ENCODE measurements at places on chromosomes 3 and 15.

- DNase-seq: no peak
Measured at GRCh38 chr3:111853068-111853467, 6.0 kb upstream of the PHLDB2 start.

DNA sequence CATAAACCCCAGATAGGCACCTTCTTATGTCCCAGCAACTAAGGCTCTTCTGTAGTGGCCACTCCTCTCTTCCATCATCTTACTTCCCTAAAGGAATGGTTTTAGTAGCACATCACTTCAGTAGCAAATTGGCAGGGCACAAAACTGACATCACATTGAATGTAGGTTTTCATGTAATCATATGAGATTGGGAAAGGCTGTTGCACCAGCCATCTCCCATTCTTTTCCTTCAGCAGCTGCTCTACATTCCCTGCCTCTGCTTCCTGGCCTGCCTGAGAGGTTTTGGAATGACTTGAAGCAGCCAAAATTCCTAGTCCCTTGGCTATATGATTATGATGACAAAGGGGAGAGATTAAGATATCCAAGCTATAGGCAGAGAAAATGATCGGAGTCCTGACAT lies 36.5 kb downstream of the NSUN3 start:
- DNase-seq: no peak

- peak; percentile 85 for DNase-seq
Measured at GRCh38 chr3:101513419-101513986, 491 bp upstream of the SENP7 start.

- no peak for DNase-seq
Measured at GRCh38 chr3:82001276-82001923, 240.0 kb upstream of the GBE1 start.

- peak; percentile 88 for DNase-seq
Measured at GRCh38 chr3:44976002-44976815, at the start of the genes EXOSC7 and ZDHHC3. Gene EXOSC7, plus strand, starts transcription at chr3:44976244. Its CDS starts 34 bp downstream, at chr3:44976278. Gene ZDHHC3, minus strand, starts transcription at chr3:44976174. Its CDS starts 16,738 bp downstream, at chr3:44959436.

DNA sequence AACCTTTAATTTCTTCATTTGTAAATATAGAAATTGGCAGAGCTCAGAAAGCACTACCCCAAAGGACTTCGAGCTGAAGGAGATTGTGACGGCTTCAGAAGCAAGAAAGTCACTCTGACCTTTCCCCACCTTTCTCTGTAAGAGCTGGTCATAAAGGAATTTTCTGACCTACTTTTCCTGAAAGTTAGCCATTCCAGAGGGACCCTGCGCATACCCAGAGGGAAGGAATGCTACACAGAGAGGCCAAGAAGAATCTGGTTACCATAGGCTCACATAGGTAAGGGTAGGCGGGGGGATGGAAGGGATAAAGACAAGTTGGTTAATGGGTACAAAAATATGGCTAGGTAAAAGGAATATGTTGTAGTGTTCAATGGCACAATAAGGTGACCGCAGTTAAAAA lies 1080.3 kb downstream of the ZPLD1 start:
- no peak for DNase-seq

DNA sequence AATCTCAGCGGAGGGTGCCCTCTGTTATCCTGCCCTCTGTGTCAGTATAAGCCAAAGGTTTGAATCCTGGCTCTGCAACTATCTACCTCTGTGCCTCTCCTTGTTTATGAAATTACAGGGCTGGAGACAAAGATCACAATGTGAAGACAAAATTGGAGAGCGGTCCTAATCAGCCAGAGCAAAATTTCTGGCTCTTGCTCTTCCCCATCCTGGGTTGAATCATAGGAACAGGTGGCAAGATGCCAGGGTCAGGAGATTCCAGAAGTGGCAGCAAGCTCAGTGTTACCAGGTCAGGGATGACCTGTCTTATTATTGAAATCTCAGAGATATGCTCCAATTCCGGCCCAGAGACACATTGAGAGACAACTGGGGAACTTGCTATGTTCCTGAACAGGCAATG lies 2.3 kb upstream of the CCR2 start:
- DNase-seq: no peak

- no peak for DNase-seq
Measured at GRCh38 chr3:124972457-124972856, 37.9 kb upstream of the MUC13 start.

DNA sequence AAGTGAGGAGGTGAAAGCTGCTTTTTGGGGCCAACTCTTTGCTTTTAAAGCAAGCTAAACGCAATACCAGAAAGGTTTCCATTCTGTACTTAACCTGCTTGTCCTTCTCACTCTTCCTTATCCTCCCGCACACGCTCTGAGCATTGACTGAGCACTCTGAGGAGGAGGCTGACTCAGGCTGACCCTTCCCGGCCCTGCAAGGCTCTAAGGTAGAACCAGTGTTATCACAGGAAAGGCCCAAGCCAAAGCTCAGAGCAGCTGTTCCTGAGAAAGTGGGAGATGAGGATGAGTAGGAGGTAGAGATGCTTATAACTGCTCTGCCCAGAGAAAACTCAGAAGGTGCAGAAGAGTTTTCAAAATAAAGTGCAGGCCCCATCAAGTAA lies 2.3 kb downstream of the B3GNT5 start:
- no peak for DNase-seq

DNA sequence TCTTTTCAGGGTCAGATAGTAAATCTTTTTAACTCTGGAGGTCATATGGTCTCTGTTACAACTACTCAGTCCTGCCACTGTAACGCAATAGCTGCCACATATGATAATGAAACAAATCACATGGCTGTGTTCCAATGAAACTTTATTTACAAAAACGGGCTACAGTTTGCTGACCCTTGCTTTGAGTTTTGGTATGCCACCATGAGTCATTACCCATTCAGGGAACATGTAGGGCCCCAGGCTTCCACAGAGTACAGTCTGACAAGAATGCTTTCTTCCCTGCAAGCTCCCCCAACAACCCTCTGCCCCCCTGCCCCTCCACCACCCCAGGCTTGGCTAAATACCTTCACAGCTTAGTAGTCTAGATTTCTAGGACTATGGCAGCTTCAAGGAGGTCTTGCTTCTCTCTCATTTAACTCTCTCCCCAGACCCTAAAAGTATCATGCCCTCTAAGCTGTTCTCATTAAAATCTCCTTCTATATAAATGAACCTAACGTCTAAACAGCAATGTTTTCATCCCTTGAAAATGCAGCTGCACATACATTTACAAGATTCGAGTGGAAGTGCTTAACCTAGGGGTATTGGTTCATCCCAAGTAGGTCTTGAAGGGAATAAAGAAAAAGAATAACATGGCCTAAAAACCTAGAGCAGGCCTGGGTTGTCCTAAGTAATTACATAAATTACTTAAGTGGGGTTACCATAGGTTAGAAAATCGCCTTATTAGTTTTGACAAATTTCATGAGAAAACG lies 117.8 kb upstream of the PRICKLE2 start:
- DNase-seq: no peak

- no peak for DNase-seq
Measured at GRCh38 chr15:25091421-25092158, 136.8 kb downstream of the SNRPN start.

GRCh38 chr15:28013480-28013879 lies 85.6 kb downstream of the OCA2 start:
- DNase-seq: no peak

GRCh38 chr15:99312228-99312627 lies 60.9 kb downstream of the LRRC28 start:
- DNase-seq: no peak

- DNase-seq: no peak
Measured at GRCh38 chr3:19595884-19596283, 338.1 kb downstream of the EFHB start.

DNA sequence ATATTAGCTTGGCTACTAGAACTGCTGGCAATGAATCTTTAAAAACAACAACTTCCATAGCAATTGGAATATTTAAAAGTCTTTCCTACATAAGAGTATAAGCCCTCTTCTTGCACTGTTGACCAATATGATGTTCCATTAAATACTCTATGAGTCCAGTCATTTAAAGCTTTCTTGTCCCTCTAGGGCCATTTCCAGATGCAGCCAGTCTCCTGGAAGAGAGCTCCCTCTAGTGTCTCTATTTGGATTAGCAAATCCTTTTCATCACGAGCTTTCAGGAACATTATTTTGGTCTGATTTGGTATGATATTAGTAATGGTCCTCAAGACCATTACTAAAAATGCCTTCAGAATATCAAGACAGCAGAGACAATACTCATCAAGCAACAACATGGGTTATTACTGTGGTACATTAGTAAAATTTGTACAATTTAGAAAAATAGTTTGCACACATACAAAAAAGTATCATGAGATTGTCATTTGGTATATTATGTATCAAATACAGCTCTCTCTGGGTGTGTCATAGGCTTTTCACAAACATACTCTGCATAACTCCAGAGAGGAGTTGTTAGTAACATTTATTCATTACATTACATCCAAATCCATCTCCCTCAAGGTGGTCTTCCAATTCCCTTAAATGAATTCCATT lies 101.3 kb downstream of the DPH6 start:
- DNase-seq: peak; percentile 28

GRCh38 chr3:196197524-196197923 lies 13.7 kb downstream of the ZDHHC19 start:
- no peak for DNase-seq

DNA sequence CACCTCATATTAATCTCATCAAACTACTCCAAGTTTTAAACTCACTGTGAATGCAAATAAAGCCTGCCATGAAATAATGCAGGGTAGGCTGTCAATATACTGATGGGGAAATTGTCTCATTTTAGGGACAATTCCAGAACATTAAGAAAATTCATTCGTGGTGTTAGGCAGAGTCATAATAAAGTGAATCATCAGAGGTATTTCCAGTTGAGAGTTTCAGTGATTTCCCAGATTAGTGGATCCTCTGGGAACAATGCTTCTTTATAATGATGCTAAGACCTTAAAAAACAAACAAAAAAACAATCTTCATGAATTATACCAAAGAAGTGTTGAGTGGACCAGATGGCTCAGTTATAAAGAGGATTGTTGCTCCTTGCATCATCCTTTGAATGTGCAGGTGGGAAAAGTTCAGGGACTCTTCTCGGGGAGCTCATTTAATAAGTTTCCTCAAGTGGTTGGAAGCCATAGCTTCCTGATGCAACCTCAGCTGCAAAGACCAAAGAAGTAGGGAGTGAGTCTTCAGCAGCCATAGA lies 360.9 kb upstream of the TRIM42 start:
- DNase-seq: no peak

- no peak for DNase-seq
Measured at GRCh38 chr3:139130390-139131140, 85.9 kb upstream of the PRR23C start.

DNA sequence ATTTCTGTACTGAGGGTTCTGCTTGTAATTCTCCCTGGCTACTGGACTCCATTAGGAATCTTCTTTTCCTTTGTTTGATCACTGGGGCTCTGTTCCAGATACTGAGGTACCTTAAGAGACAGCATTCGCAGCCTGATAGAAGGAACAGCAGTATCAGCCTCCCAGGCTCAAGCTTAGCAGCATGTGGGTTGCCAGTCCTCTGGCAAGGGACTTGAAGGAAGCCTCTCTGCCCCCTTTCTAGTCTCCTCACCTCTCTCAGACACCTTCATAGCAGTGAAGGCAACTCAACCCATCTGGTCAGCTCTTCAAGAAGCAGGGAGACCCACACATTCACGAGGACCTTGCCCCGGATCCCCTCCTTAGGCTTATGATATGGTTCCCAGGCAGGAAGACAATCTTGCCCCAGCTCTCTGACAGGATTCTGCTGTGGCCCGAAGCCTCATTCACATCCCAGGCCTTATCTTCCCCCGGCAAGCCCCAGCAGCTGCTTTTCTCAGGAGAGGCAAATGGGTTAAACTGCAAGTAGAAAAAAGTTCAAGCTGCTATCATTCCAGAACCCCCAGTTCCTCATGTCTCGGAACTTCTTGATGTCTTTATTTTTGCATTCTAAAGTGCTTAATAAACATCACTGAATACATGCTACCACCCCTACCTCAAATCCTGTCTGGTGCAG lies 153.1 kb downstream of the LIPC start:
- no peak for DNase-seq

DNA sequence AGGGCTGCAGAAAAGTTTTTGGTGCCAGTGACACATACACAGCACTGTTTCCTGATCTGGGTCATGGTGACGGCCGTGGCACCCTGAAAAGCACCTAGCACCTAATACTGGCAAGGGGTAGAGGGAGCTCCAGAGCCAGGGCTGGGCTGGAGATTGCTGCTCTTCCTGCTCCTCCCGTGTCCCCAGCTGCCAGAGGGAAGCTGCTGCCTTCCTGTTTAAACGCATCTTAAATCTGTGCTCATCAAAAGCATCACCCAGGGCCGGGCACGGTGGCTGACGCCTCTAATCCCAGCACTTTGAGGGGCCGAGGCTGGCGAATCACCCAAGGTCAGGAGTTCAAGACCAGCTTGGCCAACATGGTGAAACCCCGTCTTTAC lies 156.7 kb upstream of the MEF2A start:
- peak; percentile 63 for DNase-seq

DNA sequence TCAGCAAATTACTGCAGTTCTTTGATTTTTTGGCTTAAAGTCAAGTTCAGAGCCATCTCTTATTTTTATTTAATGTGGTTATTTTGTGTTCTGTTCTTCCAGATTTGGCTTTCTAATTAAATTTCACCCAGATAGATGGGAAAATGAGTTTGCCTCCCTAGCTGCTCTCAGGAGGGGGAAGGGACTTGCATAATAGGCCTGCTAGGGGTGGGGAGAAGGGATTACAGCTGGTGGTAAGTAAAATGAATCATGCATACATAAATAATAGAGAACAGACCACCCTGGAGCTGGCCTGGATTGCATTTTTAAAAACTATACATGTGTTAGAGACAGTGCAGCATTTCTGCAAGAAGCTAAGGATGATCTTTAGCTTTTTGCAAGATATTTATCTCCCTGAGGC lies 3.9 kb upstream of the PXYLP1 start:
- DNase-seq: peak; percentile 22

GRCh38 chr3:195210266-195210973 lies 60.5 kb downstream of the XXYLT1 start:
- no peak for DNase-seq

GRCh38 chr3:56086355-56086754 lies 381.9 kb downstream of the ERC2 start:
- no peak for DNase-seq

DNA sequence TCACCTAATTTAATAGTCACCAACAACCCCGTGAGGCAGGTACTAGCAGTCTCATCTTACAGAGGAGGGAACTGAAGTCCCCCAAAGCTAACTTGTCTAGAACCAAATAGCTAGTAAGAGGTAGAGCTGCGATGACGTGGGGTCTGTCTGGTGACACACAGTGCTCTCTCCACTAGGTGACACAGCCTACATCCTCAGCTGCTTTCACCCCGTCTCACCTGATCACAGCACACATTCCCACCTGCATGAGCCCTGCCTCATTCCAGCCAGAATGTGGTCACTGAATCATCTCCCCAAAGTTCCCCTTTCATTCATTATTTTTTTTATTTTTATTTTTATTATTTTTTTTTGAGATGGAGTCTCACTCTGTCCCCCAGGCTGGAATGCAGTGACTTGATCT lies 21.3 kb upstream of the MAGEF1 start:
- peak; percentile 22 for DNase-seq

All from common myeloid progenitor, CD34-positive (primary cell).